ENCODE measurements at places on chromosomes 6 and 20. TPM values are rescaled to one million over a fixed set of nuclear protein-coding genes. Genes with fewer than 3 reads are reported as not detected.
A peak's percentile ranks its signal among the peaks of the same experiment; 100 is the strongest.

DNA sequence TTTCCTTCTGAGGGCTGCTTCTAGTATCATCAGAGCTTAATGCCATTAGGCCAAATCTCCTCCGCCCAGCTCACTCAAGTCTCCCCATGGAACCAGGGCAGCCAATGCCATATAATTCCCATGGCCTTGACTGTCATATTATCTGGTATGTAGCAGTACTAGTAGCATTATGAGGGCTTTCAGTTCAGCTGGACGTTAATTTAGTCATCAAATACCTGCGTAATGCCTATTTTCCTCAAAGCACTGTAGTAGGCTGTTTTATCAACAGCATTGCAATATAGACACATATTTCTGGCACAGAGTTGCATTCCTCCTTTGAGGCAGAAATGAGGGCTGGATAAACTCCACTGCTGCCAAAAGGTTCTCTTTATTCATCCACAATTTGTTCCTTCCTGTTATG is 1.7 kb downstream of the KCTD20 start:
- H3K27ac ChIP-seq = peak overlapping the region; percentile 81
- DNase-seq = no peak
- peaks cover 28% of the 10 kb centered on the region for H3K4me1 ChIP-seq
- H3K27me3 ChIP-seq = no peaks in the 10 kb centered on the region
- H3K36me3 ChIP-seq = peaks cover 31% of the 10 kb centered on the region
- peak overlapping the region; percentile 81 for H3K4me3 ChIP-seq

DNA sequence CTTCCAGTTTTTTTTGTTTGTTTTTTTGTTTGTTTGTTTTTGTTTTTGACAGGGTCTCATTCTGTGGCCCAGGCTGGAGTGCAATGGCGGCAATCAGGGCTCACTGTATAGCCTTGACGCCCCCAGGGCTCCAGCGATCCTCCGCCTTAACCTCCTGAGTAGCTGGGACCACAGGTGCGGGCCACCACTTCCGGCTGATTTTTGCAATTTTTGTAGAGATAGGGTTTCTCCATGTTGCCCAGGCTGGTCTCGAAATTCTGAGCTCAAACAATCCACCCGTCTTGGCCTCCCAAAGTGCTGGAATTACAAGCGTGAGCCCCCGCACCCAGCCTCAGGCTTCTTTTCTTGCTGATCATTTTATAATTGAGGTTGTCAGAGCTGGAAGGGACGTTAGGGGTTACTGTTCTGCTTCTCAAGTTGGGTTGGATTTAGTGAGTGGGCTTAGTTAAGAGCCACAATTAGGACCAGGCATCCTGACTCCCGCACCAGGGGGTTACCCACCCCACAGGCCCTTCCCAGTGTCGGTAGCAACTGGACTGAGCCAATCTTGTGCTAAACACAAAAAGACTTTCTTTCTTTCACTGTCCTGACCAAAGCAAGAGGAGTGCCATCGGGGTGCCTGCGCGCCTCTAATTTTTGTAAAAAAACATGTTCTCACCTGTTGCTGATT is 13.1 kb upstream of the ZSCAN9 start:
- no peaks in the 10 kb centered on the region for H3K36me3 ChIP-seq
- peak overlapping the region; percentile 64 for H3K4me3 ChIP-seq
- no peaks in the 10 kb centered on the region for H3K27me3 ChIP-seq
- H3K4me1 ChIP-seq = peaks cover 25% of the 10 kb centered on the region
- no peak overlapping the region for H3K27ac ChIP-seq

DNA sequence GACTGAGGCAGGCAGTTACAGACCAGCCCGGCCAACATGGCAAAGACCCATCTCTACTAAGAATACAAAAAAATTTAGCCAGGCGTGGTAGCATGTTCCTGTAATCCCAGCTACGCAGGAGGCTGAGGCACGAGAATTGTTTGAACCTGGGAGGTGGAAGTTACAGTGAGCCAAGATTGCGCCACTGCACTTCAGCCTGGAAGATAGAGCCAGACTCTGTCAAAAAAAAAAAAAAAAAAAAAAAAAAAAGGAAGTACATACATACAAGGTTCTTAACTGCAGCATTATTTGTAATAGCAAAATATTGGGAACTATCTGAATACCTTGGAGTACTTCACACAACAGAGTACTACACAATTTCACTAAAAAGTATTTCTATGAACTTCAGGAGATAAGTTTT is 183.5 kb upstream of the OLIG3 start:
- H3K4me1 ChIP-seq = peaks cover 4% of the 10 kb centered on the region
- H3K27me3 ChIP-seq = no peaks in the 10 kb centered on the region
- no peak overlapping the region for H3K27ac ChIP-seq
- H3K36me3 ChIP-seq = no peaks in the 10 kb centered on the region
- DNase-seq = no peak
- no peak overlapping the region for H3K4me3 ChIP-seq

DNA sequence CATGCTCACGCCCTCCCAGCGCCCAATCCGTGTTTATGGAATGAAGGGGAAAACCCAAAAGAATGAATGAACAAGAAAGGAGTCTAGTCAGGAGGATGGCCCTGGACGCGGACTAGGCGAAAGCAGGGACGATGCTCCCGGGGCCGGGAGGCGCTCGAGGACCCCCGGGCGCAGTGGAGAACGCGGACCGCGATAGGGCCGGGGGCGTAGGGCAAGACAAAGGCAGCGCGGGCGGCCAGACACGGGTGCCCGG is 758 bp downstream of the GCLC start:
- DNase-seq = no peak

DNA sequence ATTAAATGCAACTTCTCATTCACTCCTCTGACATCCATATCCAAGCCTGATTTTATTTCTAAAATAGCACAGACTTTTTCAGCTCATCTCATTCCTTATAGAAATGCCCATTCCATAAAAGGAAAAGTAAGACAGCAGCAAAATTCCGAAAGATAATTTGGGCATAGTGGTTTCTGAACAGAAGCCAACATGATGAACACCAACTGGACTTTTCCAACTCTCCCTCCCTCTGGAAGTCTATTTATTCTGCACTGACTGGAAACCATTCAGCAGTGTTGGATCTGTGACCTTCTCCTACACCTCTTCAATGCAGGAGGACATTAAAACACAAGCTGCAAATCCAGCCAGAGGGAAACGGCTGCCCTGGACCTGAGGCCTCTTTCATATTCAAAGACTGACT is 306.2 kb upstream of the NT5E start:
- no peak overlapping the region for H3K27ac ChIP-seq
- no peaks in the 10 kb centered on the region for H3K36me3 ChIP-seq
- no peak overlapping the region for H3K4me3 ChIP-seq
- no peaks in the 10 kb centered on the region for H3K4me1 ChIP-seq

GRCh38 chr6:162373192-162373591 is 354.4 kb downstream of the PRKN start:
- H3K36me3 ChIP-seq = no peaks in the 10 kb centered on the region
- H3K4me3 ChIP-seq = no peak overlapping the region
- H3K4me1 ChIP-seq = no peaks in the 10 kb centered on the region
- no peaks in the 10 kb centered on the region for H3K27me3 ChIP-seq
- no peak overlapping the region for H3K27ac ChIP-seq

DNA sequence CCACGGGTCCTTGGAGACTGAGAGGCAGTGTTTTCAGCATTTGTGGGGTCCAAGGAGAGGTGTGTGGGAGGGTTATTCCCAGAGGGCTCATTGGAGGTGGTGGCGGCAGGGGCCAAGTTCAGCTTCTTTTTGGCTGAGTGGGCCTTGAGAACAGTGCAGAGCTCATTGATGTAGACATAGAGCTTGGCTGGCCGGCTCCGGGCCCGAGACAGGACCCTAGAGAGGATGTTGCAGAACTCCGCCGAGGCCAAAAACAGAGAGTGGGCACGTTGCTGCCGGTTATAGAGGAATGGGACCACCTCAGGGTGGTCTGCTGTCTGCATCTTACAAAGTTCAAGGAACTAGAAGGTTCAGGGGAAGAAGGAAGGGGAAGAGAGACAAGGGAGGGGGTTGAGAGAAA is 3.7 kb upstream of the ZBTB22 start:
- no peak for DNase-seq
- peak overlapping the region; percentile 97 for H3K4me3 ChIP-seq
- H3K36me3 ChIP-seq = peaks cover 26% of the 10 kb centered on the region

DNA sequence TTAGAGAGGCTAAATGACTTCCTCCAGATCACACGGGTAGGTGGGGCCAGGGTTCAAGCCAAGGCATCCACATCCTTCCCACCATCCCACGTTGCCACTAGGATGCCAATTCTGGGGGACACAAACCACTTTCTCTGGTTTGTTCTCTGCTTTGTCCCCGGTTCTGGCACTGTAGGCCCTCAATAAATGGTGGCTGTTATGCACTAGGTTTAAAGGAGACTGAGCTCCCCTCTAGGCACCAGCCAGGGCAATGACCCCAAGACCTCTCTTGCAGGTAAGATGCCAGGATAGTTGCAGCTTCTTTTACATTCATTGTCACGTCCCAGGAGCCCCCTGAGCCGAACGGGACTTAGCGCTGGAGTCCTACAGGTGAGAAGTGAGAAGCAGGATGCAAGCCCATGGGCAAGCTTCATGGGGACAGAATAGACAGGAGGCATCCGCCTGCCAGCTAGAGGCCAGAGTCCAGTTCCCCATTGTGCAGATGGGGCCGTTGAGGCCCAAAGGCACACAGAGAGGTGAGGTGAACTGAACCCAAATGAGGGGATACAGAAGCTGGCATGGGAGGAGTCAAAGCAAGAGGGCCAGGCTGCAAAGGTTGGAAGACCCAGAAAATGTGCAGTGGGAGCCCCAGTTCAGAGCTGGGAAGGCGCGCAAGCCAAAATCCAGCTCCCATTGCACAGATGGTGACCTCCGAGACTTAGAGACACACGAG is 677 bp downstream of the PXMP4 start:
- H3K36me3 ChIP-seq = no peaks in the 10 kb centered on the region
- H3K4me1 ChIP-seq = peaks cover 9% of the 10 kb centered on the region
- no peaks in the 10 kb centered on the region for H3K27me3 ChIP-seq
- H3K4me3 ChIP-seq = peak overlapping the region; percentile 77

DNA sequence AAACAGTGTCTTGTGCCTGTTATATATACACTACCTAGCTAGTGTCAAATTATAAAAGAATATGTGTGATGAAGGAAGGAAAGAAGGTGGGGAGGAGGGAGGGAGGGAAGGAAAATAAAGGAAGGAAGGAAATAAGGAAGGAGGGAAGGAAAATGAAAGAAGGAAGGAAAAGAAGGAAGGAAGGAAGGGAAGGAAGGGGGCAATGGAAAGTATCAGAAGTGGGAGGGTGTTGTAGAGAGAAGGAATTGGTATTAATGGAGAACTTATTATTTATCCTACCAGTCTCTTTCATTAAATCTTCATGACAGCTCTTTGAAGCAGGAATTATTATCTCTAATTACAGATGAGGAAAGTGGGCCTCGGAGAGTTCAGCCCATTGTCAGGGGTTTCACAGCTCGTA is 202.4 kb downstream of the SAMD5 start:
- H3K4me1 ChIP-seq = no peaks in the 10 kb centered on the region
- H3K4me3 ChIP-seq = no peak overlapping the region
- no peaks in the 10 kb centered on the region for H3K27me3 ChIP-seq
- DNase-seq = no peak

- H3K4me3 ChIP-seq = no peak overlapping the region
- no peaks in the 10 kb centered on the region for H3K4me1 ChIP-seq
- H3K27ac ChIP-seq = no peak overlapping the region
- no peak for DNase-seq
- peaks cover 4% of the 10 kb centered on the region for H3K27me3 ChIP-seq
Measured at GRCh38 chr6:112116221-112116620, 28.8 kb downstream of the FAM229B start.

- no peak overlapping the region for H3K4me3 ChIP-seq
- no peaks in the 10 kb centered on the region for H3K27me3 ChIP-seq
- H3K36me3 ChIP-seq = no peaks in the 10 kb centered on the region
- no peaks in the 10 kb centered on the region for H3K4me1 ChIP-seq
- H3K27ac ChIP-seq = no peak overlapping the region
- DNase-seq = no peak
Measured at GRCh38 chr6:154280521-154280920, 76.1 kb downstream of the IPCEF1 start.

- H3K4me3 ChIP-seq = no peak overlapping the region
- no peaks in the 10 kb centered on the region for H3K36me3 ChIP-seq
- H3K27ac ChIP-seq = no peak overlapping the region
- peaks cover 19% of the 10 kb centered on the region for H3K4me1 ChIP-seq
Measured at GRCh38 chr6:105835373-105835772, 250.8 kb upstream of the PRDM1 start.

DNA sequence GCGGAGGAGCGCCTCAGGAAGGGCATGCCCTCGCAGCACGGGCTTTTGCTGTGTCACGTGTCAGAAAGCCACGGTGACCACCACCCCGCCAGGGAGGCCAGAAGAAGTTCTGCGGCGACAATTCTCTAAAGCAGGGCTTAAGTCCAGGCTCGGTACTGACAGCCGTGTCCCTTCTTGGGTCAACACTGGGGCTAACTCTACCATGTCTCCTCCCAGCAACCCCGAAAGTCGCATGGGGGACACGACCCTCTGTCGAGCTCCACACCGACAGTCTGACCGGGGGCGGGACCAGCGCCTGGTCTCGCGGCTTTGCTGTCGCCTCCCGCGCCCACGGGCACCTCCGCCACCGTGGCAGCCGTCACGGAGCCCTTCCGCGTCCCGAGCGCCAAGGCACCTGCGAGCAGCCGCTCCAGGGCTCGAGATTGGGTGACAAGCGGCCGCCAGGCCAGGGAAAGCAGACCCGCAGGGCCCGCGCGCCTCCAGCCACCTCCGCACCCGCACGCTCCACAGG is 534 bp downstream of the NANP start:
- peak; percentile 69 for DNase-seq
- H3K27me3 ChIP-seq = no peaks in the 10 kb centered on the region
- no peaks in the 10 kb centered on the region for H3K36me3 ChIP-seq
- H3K4me1 ChIP-seq = peaks cover 36% of the 10 kb centered on the region
- peak overlapping the region; percentile 95 for H3K4me3 ChIP-seq

GRCh38 chr20:19993958-19994669 is 23.0 kb upstream of the NAA20 start:
- H3K27me3 ChIP-seq = no peaks in the 10 kb centered on the region
- no peak for DNase-seq
- no peak overlapping the region for H3K27ac ChIP-seq

- H3K4me1 ChIP-seq = no peaks in the 10 kb centered on the region
- H3K36me3 ChIP-seq = no peaks in the 10 kb centered on the region
- DNase-seq = no peak
- no peak overlapping the region for H3K4me3 ChIP-seq
- no peak overlapping the region for H3K27ac ChIP-seq
Measured at GRCh38 chr6:167130008-167130677, 7.2 kb downstream of the CCR6 start.

DNA sequence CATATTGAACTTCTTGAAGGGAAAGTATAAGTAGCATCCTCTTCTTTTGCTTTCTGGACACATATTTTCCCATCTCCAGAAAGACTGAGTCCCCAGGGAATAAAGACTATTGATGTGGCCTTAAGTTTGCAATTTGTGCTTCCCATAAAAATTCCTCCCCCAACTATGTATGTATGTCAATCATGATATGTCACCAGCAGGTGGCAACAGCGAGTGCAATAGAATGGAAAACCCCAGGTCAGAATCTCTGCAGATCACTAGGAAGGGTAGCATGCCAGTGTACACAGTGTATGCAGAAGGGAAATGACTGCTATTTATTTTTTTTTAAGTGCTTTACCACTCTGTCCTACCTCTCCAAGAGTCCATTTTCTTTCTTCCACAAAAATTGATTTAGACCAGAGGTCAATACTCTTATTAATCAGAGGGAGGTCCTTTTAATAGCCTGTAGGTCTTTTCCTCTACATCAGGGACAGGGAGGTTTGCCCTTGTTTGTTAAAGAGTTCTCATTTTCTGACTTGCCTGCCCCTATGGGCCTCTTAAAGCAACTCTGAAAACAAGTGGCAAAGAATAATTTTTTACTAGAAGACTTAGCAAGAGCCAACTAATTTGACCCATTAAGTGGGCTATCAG is 61.4 kb downstream of the BMP2 start:
- H3K27me3 ChIP-seq = peaks cover 3% of the 10 kb centered on the region
- peak; percentile 85 for DNase-seq
- H3K36me3 ChIP-seq = no peaks in the 10 kb centered on the region

Gene CEP162
- 7.5 TPM for total RNA-seq

Gene TOP1
- total RNA-seq = 89.5 TPM

Gene PSORS1C1
- not detected for total RNA-seq
